Bone marrow (tissue), 2 donors: ENCODE measurements at places on chromosomes 3 and 15.

DNA sequence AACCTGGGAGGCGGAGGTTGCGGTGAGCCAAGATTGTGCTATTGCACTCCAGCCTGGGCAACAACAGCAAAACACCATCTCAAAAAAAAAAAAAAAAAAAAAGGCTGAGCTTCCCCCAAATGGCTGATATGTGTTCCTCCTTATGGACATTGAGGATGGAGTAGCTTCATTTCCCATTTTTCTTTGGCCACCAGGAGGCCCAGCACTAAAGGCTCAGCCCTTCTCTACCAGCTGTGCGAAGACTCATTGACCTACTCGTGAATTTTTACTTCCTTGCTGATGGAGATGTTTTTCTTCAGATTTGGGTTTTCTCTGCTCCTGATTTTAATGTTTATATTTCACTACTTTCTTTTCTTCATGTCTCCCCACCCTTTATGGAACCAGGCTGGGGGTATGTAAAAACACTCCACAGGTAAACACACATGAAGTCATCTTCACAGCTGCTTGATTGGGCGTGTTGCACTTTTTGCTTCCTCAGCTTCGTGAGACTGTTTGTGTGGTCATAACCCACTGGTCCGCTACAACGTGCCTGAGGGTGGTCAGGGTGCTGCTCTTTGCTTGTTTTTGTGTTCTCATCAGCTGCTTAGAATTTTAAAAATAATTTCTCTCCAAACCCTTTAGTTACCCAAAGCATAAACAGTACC lies 13.5 kb downstream of the SEMA4B start:
- no peak for DNase-seq

- no peak for DNase-seq
Observed at GRCh38 chr15:41473418-41473817, 20.3 kb upstream of the ITPKA start.

GRCh38 chr3:48655606-48656005 lies 7.1 kb downstream of the CELSR3 start:
- DNase-seq = no peak

- peak; percentile 12 for DNase-seq
Observed at GRCh38 chr3:33089515-33089914, 7.4 kb downstream of the GLB1 start.

DNA sequence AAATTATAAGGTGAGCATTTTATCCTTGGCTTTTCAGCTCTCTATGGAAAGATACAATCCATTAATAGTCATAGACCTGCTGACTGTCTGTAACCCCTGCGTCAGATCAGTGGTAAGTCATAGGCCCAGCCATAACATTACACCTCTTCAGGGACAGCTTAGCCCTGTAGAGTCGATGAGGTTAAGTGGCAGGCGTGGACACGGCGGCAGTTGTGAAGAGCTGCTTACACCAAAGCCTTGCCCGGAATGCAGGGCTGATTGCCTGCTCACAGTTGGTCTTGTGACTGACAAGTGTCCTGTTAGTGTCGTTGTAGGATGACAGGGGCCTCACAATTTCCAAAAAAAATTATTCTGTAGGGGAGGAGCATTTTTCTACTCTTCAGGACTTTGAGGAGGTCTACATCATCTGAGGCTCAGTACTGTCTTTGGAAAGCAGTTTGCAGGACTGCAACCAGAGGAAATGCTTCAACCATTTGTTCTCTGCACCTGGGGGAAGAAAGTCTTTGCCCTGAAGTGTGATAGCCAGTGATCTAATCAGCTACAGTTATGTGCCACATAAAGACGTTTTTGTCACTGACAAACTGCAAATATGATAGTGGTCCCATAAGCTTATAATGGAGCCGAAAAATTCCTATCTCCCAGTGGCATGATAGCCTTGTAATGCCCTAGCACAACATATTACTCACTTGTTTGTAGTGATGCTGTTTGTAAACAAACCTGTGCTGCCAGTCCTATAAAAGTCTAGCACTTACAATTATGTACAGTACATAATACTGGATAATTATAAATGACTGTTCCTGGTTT lies 14.9 kb upstream of the SELENOT start:
- DNase-seq = no peak

- DNase-seq = no peak
Observed at GRCh38 chr3:129004639-129005295, 3.7 kb downstream of the EFCC1 start.

DNA sequence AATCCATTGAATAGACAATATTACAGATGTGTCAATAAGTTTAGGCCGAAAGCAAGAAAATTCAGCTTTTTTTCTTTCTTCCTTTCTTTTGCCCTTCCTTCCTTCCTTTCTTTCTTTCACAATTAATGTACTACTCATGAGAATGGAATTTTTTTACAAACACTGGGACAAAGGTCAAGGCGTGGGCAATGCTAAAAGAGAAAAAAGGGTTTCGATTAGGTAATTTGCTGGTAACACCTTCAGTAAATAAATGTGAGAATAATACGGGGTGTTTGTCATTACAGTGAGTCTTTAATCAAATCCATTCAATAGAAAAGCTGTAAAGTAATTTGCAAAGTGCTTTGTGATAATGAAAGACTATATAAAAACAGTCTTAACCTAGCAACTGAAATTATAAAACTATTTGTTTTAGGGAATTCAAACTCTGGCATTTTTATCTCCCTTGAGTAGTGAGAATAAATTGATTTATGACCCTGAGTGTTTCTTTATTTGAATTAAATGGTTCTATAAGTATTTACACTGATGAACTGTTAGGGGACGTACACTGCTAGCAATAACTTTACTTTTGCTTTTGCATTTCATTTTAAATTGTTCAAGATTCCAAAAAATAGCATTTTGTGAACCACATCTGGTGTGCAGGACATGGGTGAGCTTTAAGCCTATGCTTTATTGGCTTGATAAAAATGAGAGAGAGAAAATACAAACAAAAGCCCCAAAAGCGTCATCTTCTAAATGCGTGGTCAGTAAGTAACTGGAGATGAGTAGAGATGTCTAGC lies 104.2 kb upstream of the THRB start:
- no peak for DNase-seq

- DNase-seq = no peak
Observed at GRCh38 chr15:67190813-67191212, 63.6 kb downstream of the AAGAB start.

- no peak for DNase-seq
Observed at GRCh38 chr3:116951610-116952009, 242.0 kb downstream of the TUSC7 start.

- DNase-seq = peak; percentile 28
Observed at GRCh38 chr3:134378384-134378783, 4.1 kb upstream of the AMOTL2 start.

- no peak for DNase-seq
Observed at GRCh38 chr3:99902091-99902490, 84.4 kb downstream of the CMSS1 start.

DNA sequence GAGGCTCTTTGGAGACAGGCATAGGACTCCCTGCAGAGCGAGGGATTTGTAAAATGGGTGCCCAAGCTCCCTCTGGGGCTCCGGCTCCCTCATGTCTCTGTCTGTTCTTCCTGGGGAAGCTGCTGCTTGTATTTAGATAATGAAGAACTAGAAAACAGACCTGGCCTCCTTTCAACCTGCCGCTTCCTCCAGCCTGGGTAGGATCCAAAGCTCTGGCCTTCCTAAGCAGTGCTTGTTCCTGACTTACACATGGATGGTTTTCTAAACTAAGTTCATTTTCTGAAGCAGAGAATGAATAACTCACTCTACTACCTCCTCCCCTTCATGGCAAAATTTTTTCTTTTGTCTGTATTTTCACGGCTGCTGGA lies 36.9 kb upstream of the MYZAP start:
- no peak for DNase-seq

- DNase-seq = no peak
Observed at GRCh38 chr3:72494130-72494529, 354.1 kb downstream of the SHQ1 start.

DNA sequence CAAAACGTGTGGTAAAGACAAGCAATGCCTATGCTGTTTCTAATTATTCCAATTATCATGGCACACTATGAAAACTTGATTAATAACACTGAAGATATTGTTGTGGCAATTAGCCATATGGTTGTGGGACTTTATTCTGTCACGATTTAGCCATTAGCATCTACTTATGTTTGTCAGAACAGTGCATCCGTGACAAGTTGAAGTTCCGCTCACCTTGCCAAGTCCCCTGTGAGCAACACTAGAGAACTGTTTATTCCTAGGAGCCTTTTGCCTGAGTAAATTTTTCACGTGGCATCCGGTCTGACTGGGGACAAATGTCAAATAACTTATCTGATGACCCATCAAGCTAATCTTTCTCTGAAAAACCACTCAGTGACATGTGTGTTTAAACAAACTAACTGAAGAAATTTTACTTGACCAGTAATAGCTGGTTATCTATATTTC lies 403.3 kb downstream of the TBC1D5 start:
- DNase-seq = no peak

- no peak for DNase-seq
Observed at GRCh38 chr3:189797103-189797750, 166.0 kb downstream of the TP63 start.

- DNase-seq = no peak
Observed at GRCh38 chr15:59327942-59328341, 44.7 kb downstream of the MYO1E start.

GRCh38 chr3:174363256-174363655 lies 495.9 kb upstream of the NAALADL2 start:
- no peak for DNase-seq

DNA sequence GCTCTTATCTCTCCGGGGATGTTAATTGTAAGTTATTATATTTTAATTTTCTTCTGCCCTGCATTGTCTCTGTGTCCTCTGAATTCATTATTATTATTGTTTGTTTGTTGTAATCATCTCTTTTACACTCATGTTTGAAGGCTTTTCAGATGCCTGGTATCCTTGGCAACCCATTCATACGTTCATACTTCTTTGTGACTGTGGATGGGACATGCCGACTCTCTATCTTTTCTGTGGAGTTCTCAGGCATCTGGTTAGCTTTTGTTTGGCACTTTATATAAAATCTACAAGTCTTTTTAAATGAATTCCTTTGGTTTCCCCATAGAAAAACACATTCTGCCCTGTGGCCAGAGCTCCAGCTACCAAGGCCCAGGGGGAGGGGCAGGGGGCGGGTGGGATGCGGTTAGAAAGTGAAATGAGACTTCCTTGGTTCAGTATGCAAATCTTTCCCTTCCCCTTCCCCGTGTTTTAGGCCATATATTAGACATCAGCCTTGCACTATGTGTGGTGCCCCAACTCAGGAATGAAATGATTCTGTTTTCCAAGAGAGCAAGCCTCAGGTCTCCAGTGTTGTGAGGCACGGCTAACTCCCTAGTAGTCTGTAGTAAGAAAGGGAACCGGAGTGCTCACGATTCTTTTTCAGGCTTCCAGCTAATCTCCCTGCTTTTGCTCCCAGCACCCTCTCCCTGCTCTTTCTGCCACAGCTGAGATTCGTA lies 79.2 kb downstream of the SST start:
- DNase-seq = no peak

DNA sequence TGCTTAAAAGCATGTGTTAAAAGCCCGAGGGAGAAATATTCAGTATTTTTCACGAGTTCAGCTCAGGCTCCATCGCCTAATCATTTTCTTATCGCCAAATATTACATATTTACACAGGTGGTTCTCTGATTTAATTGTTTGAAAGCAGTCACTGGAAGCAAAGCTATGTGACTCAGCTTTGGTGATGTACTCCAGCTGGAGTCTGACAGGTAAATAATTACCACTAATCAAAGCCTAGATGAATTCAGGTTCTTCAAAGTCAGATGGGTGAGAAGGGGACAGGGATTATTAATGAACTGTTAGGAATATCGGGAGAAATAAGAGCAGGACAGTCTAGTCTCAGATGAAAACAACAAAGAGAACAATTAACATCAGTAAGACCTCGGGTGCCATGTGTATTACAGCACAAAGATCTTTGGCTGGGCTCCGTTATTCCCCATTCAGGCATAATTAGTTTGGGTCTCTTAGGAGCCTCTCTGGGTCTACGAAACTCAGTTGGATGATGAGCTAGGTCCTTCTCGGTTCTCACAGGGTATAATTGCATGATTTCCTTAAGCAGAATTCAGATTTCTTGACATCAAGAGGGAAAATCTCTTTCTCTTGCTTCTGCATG lies 331.7 kb upstream of the ADAMTS9 start:
- no peak for DNase-seq

GRCh38 chr3:45055032-45055410 lies 28.9 kb downstream of the CLEC3B start:
- no peak for DNase-seq

- DNase-seq = no peak
Observed at GRCh38 chr15:73172508-73172907, 120.2 kb downstream of the NEO1 start.

GRCh38 chr3:174659511-174659910 lies 199.6 kb upstream of the NAALADL2 start:
- DNase-seq = no peak

GRCh38 chr15:48084759-48085590 lies 35.8 kb upstream of the SLC24A5 start:
- DNase-seq = no peak

- no peak for DNase-seq
Observed at GRCh38 chr15:94683902-94684301, 452.5 kb downstream of the MCTP2 start.

- no peak for DNase-seq
Observed at GRCh38 chr3:11944052-11944673, 60.0 kb upstream of the SYN2 start.

GRCh38 chr3:172201136-172201869 lies 161.9 kb downstream of the FNDC3B start:
- no peak for DNase-seq

GRCh38 chr3:126816986-126817777 lies 113.1 kb downstream of the CHCHD6 start:
- DNase-seq = no peak

DNA sequence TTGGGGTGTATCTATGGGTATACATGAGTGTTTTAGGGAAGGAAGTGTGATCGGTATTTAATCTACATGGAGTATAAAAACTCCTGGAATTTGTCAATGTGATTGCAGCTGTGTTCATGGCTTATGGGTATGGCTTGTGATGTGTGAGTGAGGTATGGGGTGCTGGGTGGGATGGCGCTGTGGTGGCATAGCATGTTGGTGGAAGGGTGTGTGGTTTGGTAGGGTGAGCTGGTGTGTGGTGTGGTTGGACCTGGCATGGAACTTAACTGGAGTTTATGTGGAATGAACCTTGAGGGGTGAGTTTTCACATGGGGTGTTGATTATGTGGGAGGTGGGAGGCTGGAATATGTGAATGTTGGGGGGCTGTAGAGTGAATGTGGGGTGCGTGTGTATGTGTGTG lies 492 bp upstream of the MOBP start:
- no peak for DNase-seq

- DNase-seq = no peak
Observed at GRCh38 chr3:62805580-62806277, 69.5 kb downstream of the CADPS start.

DNA sequence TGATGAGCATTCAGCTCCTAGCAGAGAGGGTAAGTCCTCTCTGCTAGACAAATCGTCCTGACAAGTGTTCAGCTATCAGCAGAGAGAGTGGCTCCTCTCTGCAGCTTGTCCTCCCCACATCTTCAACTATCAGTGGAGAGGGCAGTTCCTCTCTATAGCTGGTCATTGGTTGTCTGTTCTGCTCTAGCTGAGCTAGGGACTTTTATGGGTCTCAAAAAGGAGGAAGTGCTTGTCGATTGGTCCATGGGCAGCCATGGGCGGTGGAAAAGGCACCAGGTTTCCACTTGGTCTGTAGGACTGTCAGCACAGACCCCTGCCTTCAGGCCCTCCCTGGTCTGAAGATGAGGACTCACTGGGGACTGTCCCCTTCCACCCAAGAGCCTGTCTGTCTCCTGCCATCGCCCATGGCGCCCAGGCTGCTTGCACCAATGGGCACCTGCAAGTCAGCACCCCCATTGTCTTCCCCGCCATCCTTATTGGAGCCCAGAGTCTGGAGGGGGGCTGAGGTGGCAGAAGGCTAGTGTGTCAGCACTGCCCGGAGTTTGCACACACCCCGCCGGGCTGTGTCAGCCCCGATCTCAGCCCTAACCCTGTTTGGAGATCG lies 264.7 kb downstream of the ZBBX start:
- DNase-seq = no peak
